Esophagus squamous epithelium (tissue), 5 donors: ENCODE measurements at places on chromosomes 6 and 20.

GRCh38 chr20:19554666-19555065 lies 203.4 kb upstream of the RIN2 start:
- no peak for DNase-seq

- no peak for DNase-seq
Measured at GRCh38 chr6:125009578-125009977, 47.3 kb downstream of the RNF217 start.

DNA sequence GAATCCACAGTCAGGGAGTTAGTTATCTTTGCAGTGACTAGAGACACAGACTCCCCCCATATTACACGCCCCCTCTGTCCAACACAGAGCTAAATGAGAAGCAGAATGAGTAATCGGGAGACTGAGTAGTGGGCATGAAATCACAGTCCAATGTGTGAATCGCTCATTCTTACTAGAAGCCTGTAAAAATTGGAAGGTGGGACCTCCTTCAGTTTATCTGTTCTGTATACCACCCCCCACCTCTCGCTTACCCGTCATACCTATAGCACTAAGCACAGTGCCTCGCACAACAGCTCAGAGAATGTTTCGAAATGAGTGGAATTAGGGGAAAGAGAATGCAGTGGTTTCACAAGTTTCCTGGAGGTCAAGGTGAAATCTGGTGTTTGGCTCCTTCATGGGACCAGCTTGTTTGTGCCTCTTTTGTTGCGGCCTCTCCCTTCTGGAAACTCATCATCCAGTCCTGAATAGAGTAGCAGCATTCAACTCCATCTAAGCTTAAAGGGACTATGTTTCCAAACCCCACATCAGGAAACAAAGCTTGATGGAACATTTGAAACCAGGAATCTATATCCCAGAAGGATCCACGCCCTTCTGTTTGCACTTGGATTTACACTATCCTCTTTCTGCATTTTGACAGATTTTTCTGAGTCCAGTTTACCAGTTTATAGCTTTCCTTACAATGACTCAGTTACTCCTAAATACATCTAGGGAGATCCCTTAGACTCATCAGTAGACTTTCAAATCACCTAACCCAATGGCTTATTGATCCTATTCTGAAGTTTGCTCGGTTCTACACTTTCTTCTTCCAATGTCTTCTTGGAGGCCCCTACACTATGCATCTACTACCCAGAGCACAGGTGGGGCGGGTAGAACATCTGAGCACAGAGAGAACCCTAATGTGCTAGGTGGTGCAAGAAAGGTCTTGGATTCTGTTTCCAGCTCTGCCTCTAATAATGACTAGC lies 59.2 kb upstream of the PIM1 start:
- no peak for DNase-seq

- no peak for DNase-seq
Measured at GRCh38 chr6:111618407-111618806, 12.7 kb upstream of the TRAF3IP2 start.

GRCh38 chr20:37907677-37908401 lies 4.9 kb downstream of the VSTM2L start:
- DNase-seq, result no peak

DNA sequence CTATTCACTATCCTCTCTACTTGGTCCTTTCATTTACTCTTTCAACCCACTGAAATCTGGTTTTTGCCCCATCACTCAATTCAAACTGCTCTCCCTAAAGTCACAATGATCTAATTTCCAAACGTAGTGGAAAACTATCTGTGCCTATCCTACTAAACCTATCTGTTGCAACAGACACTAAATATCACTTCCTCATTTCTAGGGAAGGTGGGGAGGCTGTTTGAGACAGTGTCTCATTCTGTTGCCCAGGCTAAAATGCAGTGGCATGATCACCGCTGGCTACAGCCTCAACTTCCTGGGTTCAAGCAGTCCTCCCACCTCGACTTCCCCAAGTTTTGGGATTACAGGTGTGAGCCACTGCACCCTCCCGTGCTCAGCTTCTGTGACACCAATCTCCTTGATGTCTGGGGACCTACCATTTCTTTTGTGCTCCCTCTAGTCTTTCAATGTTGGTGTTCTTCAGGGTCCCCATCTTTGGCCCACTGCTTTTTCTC lies 8.8 kb downstream of the RANBP9 start:
- DNase-seq, result no peak

DNA sequence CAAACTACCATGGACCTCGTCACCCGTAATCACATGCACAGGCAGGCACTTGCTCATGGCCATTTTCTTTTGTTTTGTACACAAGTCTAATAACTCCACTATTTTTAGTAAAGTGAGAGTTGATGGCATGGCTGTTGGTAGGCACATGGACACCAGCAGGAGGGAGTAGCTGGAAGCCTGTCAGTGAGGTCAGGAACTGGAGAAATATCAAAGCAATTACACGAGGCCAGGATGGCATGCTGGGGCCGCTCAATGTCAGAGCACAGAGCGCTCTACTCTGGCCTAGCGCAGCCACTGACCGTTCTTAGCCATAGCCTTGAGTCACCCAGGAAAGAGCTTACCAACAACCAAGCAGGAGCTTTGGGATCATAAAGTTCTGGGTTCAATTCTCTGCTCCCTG lies 36.1 kb upstream of the GTSF1L start:
- DNase-seq, result no peak

DNA sequence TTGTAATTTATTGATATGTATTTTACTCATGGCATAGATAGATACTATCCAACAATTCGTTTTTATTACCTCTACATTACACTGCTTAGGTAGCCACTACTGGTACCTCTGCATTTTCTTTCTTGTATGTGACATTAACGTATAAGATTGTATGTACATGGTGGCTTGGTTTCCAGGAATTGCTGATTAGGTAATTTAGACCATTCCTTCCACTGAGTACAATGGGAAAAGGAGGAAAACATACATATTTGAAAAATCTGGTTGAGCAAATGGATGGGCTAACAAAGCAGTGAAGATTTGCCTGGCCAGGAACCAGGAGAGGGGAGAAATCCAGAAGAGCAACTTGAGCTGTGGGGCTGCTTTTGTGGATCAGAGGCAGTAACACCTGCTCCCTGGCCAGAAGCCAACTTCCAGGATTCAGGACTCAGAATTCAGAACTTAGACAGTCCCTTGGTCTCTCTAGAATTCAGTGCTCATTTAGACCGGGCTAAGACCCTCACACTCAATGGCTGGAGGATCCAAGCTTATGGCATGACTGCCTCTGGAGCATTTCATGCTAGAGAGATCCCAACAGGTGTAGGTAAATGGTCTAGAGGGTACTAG lies 17.9 kb upstream of the MICB start:
- no peak for DNase-seq

- DNase-seq, result no peak
Measured at GRCh38 chr6:37862430-37862829, 42.9 kb downstream of the ZFAND3 start.

DNA sequence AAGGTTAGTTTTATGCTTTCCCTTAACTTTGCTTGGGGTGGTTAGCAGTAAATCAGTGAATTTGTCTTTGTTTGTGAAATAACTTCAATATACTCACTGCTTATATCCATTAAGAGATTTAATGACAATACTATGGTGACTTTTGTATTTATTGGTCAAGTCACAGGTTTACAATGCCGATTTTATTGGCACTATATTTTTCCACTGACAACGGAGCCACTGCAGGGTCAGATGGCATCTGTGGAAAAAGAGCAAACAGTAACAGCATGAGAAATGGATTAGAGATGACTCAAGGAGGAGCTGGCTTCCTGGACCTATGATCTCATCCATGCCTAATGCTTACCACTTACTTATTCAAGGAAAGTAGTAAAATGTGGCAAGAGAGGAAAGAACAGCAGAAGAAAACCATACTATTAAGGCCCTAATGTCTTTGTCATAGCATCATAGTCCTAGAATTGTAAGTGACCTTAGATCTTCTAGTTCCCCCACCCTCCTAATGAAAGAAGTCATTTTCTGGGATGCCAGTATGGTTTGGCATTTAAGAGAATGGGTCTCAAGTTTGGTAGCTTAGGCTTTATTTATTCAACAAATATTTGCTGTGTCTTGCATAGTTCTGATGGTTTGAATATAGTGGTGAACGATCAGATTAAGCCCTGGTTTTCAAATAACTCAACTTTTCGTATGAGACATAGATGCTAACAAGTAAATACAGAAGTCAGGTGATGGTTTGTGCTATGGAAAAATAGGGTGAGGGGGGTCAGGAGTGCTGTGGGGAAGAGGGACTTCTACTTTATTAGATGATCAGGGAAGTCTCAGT lies 18.5 kb downstream of the RNF144B start:
- DNase-seq, result no peak

DNA sequence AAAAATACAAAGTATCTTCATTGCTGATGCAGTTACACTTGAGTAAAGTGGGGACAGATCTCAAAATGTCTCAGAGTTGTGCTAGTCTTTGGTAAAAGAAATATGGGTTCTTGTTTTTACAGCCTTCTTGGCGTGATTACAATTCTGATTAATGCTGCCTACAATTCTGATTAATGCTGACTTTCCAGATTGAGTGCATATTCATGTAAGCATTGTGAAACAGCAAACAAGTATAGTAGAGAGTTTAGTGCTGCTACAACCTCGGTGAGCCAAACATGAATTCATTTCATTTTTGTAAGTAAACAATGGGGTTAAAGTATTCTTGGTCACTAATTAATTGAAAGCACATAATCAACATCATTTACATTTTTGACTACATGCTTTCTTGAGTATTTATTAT lies at the start of gene DEFB113:
Gene DEFB113 (minus strand): TSS at position 21 of the 400 bp plus-strand sequence. CDS start 0 bp downstream, at position 21.
- no peak for DNase-seq

- no peak for DNase-seq
Measured at GRCh38 chr6:147087641-147088040, 116.6 kb upstream of the STXBP5 start.

DNA sequence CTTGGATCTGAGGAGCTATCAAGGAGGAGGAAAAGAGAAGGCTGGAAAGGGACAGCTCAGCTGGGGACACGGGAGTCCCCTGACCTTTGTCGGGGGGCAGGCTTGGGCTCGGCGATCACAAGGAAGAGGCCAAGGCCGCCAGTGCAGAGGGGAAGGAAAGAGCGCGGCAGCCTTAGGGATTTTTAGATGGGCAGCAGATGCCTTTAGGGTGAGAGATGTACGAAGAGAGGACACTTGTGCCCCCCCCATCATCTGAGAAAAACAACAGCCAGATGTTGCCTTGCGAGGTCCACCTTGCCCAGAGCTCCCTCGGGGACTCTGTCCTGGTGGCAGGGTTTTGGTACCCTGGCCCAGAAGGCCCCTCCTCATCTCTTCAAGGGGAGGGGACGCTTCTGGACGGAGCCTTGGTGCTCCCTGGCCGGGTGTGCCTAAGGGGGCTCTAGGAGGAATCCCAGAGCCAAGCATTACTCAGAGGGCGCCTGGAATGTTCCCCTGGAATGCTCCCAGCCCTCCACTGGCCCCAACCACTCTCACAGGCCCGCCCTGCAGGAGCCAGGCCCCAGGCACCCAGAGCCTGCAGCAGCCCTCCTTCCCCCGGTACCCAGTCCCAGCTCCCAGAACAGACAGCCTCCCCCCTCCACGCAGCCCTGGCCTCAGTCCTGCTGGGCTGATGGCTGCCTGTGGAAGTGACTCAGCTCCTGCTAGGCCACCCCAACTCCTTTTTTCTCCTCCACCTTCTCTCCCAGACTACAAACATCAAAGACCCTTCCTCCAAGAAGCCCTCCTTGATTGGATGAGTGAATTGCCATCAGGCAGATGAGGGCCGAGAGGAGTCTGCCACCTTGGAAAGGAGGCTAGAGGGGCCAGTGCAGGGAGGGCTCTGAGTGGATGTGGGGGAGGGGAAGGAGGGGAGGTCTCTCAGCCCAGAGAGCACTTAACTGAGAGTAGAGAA lies 1.8 kb downstream of the ADAM33 start:
- DNase-seq, result no peak

GRCh38 chr20:33537608-33538007 lies 47.7 kb downstream of the CBFA2T2 start:
- DNase-seq, result no peak

DNA sequence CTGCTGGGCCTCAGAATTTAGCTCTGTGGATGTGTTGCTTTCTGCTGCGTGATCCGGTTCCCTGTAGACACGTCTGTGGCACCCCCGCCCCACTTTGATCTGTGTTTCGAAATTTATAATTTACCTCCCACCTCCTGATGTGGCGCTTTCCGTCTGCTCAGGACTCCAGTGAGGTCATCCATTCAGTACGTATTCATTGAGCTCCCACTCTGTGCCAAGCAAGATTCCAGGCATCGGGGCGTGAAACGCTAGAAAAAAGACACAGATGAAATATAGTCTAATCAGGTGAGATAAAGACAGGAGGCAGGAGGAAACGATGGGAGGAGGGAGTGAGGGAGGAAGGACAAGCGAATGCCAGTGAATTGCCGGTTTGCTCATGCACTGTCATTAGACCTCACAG lies 431.9 kb upstream of the SULF2 start:
- no peak for DNase-seq

DNA sequence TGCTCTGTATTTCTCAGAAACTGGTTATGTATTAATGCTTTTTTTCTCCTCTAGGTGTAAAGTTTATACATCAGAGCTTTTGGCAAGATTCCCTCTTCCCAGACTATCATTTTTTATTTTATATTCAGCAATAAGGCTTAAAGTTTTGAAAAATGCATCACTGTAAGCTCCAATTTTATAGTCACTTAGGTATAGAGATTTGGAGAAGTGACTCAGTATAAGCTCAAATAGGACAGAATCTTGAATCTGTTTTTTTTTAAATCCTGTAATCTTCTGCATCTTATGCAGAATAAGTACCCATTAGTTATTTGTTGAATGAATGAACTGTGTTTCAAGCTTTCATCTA lies 1.0 kb downstream of the NCOA7 start:
- no peak for DNase-seq

DNA sequence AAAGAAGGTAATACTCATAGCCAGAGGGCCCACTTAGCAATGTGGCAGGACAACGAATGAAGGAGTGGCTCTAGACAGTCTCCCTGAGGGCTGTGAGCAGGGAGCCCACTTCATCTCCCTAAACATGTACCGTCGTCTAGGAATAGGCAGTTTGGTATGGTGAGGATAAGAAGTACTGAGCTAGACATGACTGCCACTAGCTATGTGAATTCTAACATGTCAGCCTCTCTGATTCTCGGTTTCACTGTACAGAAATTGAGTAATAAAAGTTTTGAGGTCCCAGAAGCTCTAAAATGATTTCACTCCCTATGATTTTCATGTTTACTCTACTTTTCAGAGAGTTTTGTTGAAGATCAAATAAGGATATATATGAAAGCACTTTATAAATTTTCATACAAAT lies 107.1 kb downstream of the AHI1 start:
- DNase-seq, result no peak

DNA sequence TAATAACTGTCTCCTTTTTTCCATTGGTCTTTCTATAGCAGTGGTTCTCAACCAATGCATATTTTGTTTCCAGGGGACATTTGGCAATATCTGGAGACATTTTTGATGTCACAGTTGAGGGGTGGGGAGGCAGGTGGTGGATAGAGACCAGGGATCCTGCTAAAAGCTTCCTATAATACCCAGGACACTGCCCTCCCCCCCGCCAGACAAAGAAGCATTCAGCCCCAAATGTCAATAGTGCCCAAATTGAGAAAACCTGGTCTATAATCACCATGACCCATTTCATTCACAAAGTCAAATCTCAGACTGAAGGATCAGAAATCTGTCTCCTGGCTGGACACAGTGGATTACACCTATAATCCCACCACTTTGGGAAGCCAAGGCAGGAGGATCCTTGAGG lies 128.8 kb downstream of the BMP7 start:
- no peak for DNase-seq
